AG04450 (cell line): ENCODE measurements at places on chromosomes 1 and 21.

DNA sequence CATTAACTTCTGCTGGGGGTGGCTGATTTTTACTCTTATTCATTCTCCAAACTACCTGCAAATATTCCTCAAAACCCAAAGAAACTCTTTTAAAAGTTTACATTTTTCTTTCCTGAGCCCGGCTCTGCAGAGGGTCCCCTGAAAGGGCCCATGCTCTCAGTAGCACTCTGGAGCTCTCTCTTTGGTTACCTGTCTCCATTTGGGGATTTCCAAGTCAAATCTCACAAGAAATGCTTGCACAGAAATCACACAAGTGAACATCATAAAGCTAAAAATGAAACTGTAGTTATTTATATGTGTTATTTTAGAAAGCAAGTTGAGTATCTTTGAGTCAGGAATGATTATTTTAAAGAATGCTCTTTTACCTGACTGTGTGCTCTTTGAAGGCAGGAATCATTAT lies 174.5 kb upstream of the PLXNA2 start:
- DNase-seq = no peak

- no peak for DNase-seq
Measured at GRCh38 chr21:38048167-38048566, 131.9 kb upstream of the KCNJ6 start.

DNA sequence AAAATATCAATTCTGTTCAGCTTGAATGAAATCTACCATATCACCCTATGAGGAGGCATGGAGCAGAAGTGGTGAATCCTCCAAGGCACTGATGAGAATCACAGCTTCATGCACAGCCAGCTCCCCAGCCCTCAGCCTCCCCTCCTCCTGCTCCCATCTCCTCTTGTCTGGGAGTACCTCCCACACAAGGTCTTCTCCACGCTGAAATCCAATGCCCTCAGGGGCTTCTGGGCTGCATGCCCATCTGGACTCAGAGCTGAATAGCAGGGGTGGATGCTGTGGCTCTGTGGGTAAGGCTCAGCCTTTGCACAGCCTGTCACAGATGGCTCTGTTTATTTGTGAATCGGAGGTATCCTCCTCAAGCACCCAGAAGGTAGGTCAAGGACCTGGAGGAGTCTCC lies 48.6 kb downstream of the KCNC4 start:
- no peak for DNase-seq

- no peak for DNase-seq
Measured at GRCh38 chr1:30478283-30478682, 245.1 kb downstream of the MATN1 start.

- DNase-seq = no peak
Measured at GRCh38 chr1:3788756-3789420, 7.4 kb downstream of the LRRC47 start.

DNA sequence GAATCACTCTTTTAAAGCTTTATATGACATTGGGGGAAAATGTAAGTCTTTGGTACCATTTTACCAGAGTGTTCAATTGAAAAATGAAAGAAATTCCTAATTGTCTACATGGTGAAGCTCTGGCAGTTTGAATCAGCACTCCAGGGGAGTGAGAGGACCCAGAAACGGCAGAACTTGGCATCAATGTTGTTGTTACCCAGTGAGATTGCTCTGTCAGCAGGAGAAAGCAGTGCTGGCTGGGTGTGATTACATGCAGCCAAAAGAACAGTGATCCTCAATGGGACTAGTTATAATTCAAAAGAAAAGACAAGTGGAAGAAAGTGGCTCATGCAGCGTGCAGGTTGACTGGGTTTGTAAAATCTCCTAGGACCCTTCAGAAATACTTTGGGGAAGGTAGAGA lies 206.4 kb downstream of the PTPRC start:
- no peak for DNase-seq

DNA sequence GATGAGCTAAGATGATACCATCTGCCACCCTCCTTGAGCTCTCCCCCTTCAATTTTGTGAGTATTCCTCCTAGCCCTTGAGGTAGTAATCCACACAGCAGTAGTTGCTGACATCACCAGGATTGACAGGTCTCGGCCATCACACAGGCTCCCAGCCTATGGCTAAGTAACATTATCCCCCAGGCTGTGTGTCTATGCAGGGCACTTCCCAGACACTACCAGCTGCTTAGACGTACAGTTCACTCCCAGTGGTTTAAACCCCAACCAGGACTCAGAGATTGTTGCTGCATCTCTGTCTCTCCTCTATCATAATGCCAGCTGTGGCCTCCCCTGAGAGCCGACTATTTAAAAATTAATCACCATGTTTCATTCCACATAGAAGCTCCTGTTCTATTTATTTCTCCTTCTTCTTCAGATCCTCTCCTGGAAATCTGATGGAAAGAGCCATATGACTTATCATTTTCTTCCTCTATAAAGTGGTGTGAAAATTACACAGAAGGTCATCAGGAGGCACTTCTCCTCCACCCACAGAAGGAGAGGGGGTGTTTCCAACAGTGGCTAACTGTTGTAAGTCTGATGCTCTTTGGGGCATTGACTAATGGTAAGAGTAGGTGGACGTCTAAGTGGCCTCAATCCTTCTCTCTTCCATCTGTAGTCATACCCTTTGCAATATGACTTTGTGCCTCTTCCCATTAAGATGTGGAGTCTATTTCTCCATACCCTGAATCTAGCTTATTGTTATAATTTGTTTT lies 396.3 kb downstream of the SETD4 start:
- DNase-seq = no peak

DNA sequence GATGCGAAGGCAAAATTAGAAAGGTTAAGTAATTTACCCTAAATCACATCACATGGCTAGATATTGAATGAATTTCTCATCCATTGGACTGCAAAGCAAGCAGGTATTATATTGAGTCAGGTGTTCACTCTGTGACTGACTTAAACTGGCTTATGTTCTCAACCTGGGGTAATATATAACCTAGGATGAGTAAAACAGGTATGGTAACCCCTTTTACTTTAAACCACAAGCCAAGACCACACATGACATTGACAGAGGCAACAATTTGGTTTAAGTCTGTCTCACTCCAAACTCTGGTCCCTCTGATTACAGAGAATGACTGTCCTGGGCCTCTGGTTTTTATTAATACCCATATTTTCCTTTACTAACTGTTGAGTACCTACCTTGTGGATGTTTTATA lies 33.3 kb downstream of the MAEL start:
- no peak for DNase-seq

DNA sequence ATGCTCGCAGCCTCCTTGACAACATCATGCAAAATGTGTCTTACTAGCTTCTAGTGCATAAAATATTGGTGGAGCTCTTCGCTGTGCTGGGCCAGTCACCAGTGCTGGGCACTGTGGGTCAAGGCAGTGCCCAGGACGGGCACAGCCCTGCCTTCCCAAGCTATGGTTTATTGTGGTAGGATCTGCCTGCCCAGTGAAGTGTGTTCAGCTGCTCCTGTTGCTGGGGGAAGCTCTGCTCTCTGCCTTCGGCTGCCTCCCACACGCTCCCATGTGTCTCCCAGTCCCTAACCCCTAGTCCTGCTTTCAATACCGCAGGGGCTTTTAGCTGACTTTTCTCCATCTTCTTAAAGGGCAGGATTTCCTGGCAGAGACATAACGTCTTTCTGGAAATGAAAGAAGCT lies 15.7 kb downstream of the EPHX1 start:
- DNase-seq = no peak

DNA sequence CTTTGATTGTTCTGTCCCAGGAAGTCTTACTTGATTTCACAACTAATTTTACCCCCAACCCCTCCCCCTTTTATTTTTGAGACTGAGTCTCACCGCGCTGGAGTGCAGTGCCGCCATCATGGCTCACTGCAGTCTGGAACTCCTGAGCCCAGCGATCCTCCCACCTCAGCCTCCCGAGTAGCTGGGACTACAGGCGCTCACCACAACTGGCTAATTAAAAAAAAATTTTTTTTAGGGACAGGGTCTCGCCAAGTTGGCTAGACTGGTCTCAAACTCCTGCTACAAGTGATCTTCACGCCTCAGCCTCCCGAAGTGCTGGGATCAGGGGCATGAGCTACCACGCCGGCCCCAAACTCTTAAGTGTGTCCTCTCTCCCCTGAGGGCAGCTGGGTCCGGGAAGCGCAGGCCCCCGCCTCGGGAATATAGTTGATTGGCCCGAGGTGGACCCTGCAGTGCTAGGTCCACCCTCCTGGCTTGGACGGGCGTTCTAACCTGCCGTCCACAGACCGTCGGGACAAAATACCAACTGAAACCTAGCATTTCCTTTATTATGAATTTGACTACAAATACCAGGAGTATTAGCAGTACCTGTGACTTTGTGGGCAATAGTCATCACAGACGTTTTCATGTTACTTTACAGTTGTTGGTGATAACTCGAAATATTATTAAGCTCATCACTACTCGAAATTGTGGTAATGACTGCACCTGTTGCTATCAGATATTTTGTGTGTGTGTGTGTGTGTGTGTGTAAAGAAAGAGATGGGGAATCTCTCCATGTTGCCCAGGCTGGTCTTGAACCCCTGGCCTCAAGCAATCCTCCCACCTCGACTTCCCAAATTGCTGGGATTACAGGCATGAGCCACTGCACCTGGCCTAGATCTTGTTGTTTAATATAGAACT lies 642 bp upstream of the PARP1 start:
- DNase-seq = no peak

- DNase-seq = no peak
Measured at GRCh38 chr1:248786156-248786555, 30.6 kb upstream of the LYPD8 start.

DNA sequence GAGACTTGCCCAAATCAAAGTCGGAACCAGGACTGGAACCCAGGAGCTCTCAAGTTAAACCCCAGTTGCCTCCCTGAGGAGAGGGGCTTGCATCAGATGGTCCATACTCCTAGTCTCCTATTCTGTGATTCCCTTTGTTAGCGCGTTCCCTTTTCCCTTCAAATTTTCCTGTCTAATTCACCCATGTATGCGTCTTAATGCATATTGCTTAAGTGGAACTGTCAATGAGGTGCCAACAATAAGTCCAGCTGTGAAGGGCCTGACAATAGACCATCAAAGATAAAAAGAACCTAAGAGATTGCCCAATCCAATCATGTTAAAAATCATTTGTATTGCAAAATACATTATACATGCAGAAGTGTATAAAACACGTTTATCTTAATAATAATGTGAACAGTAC lies 634 bp upstream of the SPATA6 start:
- no peak for DNase-seq

DNA sequence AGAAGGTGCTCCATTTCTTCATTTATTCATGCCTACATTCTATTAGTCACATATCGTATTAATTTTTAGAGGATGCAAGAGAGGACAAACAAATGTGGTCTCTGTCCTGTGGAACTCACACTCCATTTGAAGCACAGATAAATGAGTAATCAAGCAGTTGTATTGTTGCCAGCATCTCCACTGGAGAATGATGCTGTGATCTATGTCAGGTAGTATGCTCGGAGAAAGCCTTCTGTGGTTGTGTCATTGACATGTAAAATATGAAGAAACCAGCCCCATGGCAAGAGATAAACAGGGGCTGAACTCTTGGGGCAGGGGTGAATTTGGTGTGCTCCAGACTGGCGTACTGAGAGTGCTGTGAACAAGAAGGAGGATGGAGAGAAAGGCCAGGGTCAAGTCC lies 101.2 kb downstream of the FASLG start:
- DNase-seq = no peak

GRCh38 chr1:11143907-11144306 lies 44.2 kb upstream of the EXOSC10 start:
- DNase-seq = no peak

DNA sequence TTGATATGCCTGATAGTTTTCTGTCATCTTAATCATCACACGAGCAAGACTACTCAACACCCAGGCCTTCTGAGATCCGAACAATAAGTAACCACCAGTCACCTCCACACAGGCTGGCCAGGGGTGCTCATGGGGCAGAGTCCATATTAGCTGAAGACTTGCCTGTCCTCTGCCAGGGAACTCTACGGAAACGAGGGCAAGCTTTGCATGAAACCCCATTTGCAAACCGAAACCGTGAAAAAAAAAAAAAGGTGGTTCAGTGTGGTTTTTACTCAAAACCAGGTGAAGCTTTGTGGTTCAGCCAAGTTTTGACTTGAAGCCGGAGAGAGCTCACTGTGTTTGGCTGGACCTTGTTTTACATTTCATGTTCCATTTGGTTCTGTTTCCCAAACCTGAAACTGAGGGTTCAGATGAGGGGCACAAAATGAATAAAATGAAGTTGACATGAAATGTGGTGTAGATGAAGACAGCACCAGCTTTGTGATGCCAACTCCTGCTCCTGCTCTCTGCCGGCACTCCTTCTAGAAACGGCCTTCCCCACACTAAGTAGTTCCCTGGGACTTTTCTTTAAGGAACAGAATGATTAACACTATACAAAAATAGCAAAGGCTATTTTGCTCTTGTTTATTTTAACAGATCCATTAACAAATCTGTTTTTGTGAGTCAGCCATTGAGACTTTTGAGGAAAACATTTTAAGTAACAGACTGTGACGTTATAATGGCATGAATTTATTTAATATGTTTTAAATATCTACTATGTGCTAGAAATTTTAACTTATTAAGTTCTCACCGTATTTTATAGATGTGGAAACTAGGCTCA lies 74.7 kb downstream of the RUNX1 start:
- DNase-seq = no peak

DNA sequence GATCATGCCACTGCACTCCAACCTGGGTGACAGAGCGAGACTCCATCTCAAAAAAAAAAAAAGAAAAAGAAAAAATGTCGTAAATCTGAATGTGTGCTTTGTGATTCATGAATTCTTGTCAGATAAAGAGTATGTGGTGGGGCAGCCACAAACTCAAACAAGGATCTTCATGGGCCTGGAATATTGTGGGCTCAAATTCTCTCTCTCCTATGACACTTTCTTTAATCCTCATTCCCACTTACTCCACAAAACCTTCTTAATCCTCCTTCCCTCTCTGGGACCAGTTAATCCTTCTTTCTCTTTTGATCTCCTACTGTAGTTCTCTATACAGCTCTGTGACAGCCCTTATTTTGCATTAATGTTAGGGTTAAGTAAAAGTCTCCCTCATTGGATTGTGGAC lies 112.3 kb downstream of the AK5 start:
- no peak for DNase-seq

DNA sequence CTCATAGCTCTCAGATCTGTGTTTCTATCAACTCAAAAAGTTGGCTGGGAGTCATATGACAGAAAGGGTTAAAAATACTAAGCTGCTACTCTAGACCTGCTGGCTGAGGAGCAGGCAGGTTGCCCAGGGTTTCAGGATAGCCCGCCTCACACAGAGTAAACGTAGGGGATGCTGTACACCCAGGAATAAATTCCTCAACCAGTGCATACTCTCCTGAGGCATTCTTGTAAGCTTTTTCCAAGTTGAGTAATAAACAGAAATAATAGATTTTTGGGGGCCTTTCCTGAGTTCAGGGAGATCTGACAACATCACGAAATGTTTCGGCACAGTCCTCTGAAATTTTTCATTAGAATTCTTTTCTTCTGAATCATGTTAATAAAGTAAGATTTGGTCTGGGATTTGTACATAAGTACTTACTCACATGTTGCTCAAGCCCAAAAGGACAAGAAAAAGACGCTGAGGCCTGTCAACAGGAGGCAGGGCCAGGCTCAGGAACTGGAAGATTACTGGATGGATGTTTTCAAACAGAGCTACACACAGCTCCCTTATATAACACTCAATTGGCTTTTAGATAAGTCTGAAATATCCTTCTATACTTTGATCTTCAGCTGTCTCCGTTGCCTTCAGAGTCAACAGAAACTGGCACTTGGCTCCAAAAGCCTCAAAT lies 41.0 kb downstream of the TGFBR3 start:
- DNase-seq = peak; percentile 77

- no peak for DNase-seq
Measured at GRCh38 chr1:67980028-67980427, 70.4 kb downstream of the DIRAS3 start.
